ENCODE measurements at places on chromosomes 4 and X.

DNA sequence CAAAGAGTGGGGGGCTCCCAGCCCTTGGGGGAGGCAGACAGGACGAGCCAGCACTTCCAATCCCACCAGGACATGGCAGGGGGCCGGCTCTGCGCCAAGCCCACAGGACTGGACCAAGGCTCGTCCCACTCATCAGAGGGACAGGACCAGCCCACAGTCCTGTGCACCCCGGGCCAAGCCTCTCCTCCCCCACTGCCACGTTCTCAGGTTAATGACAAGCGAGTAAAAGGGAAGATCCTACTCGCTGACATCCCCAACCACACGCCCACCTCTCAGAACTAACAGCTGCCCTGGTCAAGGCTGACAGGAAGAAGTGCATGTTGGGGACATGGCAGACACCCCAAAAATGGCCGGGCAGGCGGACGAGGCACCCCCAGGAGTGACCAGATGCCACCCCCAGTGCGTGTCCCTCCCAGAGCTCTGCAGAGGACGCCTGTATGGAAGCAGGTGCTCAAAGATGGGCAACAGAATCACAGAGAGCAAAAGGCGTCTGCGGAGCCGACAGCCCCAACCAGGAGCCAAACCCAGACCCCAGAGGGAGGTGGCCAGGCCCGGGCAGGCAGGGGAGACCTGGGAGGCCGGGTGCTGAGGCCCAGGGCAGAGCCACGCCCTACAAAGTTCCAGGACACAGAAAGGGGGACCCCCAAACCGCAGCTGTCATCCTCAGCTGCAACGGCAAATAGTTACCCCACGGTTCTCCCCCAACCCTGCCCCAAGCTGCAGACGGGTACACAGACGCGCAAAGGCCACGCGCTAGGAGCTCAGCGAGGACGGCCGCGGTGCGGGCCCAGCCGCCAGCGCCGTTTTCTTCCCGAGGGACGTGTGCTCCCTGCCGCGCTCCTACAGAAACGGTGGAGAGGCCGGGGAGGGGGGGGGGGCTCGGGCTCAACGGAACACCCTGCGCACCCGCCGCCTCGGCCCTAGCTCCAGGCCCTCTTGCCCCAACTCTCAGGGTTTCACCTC is 1.7 kb downstream of the CTBP1 start:
- peak; percentile 62 for DNase-seq

DNA sequence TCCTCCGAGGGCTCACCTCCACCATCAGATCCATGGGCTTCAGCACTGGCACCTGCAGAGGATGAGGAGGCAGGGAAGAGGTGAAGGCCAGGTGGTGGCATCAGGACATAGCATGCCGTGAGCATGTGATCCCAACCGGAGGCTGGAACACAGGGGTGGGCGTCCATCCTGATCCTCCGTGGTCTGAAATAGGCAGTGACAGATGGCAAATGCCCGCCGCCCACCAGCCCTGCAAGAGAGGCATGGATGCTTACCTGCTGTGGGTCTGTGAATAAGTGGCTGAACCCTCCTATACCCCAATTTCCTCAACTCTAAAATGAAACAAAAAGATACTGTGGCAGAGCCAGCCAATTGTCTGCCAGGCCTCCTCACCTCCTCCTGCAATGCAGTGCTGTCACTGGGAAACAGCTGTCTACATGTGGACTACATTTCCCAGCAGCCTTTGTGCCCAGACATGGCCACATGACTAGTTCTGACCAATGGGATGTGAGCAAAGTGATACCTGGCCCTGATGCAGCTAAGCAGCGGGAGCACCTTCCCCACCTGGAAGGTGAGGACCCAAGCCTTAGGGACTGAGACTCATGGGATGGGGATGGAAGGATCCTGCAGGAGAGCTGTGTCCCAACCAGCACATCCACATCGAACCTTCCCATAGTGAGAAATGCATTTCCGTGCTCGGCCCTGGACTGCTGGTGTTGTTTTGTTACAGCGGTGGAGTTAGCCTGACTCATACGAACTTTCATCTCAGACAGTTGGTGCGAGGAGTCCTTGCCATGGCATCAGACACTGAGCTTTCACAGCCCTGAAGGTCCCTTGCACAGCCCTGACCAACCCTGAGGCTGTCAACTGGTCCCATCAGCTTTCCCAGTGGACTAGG is 99.5 kb downstream of the PPP2R2C start:
- DNase-seq, result peak; percentile 81

DNA sequence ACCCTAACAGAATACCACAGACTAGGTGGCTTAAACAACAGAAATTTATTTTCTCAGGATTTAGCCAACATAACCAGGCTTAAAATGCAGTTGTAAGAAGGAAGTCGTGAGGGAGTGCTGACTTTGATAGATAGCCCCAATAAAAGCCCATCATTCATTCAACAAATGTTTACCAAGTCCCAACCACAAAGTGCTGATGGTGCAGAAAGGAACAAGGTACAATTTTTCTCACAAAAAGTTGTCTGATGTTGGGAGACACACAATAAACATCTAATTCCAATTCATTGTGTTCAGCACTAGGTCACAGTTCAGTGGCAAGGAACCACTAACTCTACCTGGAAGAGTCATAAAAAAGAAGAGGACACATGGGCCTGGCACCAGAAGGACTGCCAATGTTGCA is 42.2 kb downstream of the AKAP4 start:
- no peak for DNase-seq

DNA sequence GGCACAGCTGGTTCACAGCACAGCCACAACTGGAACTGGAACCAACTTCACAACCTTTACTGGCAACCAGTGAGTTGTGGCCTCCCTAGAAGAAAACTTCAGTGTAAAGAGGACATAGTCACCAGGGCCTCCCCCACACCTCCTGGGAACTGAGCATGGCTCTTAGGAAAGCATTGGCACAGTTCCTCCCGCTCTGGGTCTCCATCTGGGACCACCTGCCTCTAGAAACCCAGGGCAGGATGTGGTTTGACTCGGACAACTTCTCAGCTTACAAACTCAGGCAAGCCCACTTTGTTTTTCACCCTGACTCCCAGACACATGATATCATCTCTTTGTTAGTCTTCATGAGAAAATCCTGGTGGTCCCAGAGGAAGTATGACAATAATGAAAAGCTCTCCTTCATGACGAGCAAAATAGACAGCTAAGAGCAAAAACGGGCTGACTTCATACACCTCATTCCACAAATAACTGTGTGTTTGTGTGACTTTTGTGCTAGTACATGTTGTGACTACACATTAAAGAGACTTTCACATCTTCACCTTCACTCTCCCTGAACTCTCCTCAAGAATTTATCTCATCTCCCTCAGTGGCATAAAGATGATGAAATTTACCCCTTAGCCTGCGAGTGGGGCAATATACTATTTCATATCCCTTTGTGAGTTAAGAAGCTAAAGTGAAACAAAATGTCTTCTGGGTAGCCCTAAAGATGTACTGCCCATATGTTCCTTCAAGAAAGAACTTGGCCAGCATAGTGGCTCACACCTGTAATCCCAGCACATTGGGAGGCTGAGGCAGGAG is 75.4 kb downstream of the SH3KBP1 start:
- no peak for DNase-seq

DNA sequence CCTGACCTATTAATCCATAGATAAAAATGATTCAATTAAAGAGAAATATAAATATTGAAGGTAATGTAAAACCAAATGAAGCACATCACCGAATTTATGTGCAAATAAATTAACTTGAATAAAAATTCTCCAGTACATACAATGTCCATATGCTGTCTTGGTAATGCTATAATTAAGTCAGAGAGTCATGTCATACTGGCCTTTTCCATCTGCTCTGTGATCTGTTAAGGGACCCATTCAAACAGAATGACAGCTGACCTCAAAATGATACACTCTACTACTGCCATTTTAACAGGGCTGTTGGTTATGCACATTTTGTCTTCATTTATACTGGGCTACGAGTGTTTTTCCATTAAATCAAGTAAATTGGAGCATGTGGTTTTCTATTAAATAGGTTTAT is 99.3 kb downstream of the TEX13A start:
- DNase-seq, result no peak

GRCh38 chrX:17433965-17434364 is 59.0 kb downstream of the NHS start:
- no peak for DNase-seq

- no peak for DNase-seq
Measured at GRCh38 chr4:90237751-90238530, 110.7 kb downstream of the CCSER1 start.
